ENCODE measurements at places on chromosomes 1 and 21.

DNA sequence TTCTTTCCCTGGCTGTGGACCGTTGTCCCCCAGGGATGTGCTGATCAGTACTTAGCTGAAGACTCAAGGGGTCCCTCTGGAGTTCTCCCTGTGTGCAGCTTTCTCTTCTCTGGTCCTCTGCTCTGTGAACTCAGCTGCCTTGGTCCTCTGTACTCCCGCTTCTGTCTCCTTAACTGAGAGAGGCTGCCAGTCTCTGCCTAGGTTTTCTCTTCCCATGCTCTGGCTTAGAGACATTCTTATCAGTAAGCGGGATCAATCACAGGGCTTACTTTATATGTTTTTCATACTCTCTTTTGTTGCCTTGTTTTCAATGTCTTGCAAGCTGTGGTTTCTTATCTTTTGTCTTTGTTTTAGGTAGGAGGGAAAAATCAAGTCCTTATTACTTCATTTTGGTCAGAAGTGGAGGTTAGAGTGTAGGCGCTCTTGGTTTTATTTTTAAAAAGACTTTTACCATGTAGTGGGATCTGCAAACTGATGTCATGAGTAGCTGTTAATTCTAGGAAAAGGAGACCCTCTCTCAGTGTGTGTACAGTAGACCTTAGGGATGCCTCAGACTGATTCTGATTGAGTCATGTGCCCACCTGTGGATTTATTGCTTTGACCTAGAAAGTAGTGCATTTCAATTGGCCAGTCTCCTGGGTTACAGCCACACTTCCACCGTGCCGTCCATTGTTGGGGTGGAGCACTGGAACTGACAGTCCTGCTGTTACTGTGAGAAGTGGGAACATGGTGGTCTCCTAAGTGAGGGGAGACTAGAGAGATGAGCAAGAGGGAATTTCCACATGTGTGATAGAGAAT, 46.6 kb downstream of the TTC3 start:
- DNase-seq = peak; percentile 1

DNA sequence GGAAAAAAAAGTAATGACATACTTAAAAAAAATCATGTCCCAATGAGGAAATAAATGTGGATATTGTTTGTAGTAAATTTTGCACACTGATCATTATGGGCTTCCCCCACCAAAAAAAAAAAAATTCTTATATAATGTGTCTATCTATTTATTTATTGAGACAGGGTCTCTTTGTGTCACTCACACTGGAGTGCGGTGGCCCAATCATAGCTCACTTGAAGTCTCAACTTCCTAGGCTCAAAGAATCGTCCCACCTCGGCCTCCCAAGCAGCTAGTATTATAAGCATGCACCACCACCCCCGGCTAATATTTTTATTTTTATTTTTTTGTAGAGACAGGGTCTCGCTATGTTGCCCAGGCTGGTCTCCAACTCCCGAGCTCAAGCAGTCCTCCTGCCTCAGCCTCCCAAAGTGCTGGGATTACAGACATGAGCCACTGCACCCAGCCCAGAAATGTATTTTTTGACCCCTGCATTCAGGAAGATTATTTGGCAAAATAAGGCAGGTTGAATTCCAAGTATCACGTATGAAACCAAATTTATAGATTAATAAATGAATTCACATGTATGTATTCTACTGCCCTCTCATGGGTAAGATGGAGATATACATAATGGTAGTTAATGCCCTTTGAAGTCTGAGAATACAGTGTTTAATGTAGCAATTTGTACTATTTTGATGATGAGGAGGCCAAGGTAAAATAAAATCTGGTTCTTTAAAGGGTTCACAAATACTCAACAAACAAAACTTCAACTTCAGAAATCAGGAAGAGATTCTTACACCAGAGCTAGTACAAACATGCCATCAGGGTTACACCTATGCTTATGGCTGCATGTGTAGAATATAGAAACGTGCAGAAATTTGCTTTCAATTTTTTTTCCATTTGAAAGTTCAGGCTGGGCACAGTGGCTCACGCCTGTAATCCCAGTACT, 1.4 kb upstream of the DENND2C start:
- DNase-seq = peak; percentile 10

DNA sequence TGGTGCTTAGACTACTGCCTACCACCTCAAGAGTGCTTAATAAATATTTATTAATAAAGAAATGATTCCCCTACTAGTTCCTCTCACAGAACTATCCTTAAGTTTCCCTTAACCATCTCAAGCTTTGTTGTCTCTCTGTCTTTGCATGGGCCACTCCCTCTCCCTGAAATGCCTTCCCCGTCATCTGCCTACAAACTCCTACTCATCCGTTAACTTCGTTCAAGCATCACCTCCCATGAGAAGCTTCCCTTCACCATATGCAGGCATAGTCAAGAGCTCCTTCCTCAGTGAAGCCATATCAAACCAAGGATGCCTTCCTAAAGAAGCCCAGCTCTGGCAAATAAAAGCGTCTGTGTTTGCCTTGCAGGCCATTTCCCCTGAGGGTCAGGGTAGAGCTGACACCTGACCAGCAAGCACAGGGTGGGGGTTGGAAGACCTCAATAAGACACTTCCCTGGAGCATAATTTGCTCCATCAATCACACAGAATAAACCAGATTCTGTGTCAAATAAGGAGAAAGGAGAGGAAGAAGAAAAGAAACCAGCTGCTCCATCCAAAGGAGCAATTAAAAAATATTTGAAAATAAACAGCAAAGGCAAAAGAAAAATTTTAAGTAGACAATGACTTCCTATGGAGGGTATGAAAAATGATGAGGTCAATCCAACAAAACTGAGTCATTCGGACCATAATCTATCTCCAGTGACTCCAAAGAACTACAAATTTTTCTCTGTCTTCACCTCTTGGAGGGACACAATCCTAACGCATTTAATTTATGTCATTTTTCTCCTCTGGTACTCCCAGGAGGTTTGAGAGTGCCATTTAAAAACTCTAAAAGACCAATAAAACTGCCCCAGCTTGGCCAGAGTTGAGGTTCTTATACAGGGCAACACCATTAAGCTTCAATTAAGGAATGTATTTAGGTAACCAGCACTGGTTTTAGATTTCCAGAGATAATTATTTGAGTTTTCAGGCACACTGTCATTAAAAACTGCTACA, 303.6 kb downstream of the KCNH1 start:
- no peak for DNase-seq

- DNase-seq = no peak
Measured at GRCh38 chr1:212463565-212464285, 31.0 kb downstream of the NENF start.

GRCh38 chr21:42302076-42302650, 13.0 kb downstream of the TFF3 start:
- DNase-seq = no peak

- DNase-seq = no peak
Measured at GRCh38 chr1:193905288-193906085, 719.1 kb upstream of the B3GALT2 start.

- DNase-seq = no peak
Measured at GRCh38 chr1:1761504-1762376, 16.5 kb downstream of the NADK start.

DNA sequence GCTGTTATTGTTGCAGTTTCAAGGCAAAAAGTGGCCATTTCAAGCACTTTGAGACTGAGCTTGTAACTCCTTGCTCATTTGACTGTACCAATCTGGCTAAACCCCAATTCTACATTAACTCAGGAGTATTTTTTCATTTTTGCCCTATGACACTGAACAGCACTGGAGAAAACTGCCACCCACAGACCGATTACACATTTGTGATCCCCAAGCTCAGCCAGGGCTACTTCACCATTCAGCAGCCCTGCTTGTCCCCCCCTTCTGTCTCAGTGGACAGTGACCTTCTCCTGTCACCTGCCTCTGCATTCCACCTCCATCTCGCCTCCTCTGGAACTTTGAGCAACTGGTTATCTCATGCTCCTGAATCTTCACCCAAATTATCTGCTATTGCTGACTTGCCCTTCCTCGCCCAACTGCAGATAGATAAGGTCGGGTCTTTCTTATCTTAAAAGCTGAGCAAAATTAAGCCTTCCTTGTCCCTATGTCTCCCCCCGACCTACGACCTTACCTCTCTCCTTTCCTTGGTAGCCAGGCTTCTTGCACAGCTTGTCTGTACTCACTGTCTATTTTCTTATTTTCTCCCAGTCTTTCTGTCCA, 25.3 kb downstream of the SPATA46 start:
- DNase-seq = no peak

DNA sequence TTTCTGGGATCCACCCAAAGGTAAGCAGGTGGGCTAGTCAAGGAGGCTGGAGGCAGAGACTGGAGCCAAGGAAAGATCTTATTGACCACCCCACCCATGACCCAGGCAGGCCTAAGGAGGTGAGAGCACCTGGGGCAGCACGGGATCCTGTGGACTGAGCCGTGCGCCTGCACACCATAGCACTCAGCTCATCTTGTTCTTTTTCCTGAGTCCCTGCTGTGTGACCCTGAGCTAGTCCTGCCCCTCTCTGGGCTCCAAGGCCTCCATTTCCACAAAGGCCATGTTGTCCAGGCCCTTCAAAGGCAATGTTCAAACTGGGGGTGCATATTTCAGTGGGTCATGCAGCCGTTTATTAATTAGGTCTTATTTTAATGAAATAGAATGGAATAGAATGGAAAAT, 7.2 kb downstream of the FAM131C start:
- no peak for DNase-seq

DNA sequence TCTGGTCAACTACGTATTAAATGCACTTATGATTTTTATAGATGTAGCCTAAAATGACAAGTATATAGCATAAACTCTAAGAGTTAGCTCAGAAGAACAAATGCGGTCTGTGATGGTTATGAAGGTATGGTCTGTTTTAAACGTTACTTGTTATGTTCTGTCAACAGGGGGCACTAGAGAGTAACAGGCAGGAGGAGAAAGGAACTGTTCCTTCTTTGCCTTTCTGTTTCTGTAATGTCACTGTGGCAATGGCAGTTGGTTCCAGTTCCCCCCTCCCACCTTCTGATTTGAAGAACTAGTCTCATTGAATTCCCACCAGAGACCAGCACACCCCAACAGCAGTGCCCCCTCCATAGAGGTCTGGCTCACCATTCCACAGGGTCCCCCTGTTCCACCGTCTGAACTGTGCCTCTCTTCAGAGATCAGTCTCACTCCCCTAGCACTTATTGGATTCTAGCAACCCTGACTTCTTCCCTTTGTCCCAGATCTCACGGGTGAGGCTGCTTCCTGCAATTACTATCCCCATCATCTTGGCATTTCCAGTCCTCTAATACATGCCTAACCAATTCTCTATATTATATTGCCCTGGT, 14.0 kb downstream of the KRTAP24-1 start:
- DNase-seq = no peak

DNA sequence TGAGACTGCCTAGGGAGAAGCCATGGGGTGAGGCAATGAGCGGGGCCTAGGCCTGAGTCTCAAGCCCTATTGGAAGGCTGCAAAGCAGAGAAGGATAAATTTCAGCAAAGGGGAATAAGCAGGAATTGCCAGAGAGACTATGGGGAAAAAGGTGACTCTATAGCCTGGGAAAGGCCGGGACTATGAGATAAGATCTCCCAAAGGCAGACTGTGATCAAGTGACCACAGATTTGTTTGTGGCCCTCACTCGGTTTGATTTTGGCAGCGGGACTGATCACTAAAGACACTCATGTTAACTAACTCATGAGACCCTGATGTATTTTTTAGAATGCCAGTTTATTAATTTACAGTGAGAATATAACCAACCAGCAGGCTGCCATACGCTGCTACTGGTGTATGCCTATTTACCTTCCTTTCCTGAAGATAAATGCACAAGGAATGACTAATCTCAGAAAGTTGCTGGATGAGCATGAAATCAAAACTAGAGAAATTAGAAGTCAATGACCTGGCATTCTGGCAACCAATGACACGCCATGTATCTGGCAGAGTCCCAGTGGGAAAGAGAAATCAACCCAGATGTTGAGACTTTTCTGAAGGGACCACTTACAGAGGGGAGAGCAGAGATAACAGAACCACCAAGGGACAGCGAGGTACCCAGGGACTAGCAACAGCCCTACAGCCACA, 4.3 kb downstream of the HSF2BP start:
- DNase-seq = peak; percentile 62

- DNase-seq = no peak
Measured at GRCh38 chr1:90839323-90839722, 122.2 kb upstream of the BARHL2 start.

GRCh38 chr1:220271706-220272046, 577 bp downstream of the RAB3GAP2 start:
- DNase-seq = peak; percentile 27

Data from lung microvascular endothelial cell (primary cell).